WTC11 (cell line): ENCODE measurements at places on chromosomes 7 and 10. TPM values are rescaled to one million over a fixed set of nuclear protein-coding genes. Genes with fewer than 3 reads are reported as not detected.
A peak's percentile ranks its signal among the peaks of the same experiment; 100 is the strongest.

FAM25G gene
- not detected in 3 replicates for total RNA-seq

CCL24 gene
- total RNA-seq, result not detected in 3 replicates

TMEM229A gene
- total RNA-seq, result 0.27 to 0.74 TPM (median 0.41 TPM) in 3 replicates

CLCN1 gene
- 0.23 to 0.46 TPM (median 0.28 TPM) in 3 replicates for total RNA-seq

DNA sequence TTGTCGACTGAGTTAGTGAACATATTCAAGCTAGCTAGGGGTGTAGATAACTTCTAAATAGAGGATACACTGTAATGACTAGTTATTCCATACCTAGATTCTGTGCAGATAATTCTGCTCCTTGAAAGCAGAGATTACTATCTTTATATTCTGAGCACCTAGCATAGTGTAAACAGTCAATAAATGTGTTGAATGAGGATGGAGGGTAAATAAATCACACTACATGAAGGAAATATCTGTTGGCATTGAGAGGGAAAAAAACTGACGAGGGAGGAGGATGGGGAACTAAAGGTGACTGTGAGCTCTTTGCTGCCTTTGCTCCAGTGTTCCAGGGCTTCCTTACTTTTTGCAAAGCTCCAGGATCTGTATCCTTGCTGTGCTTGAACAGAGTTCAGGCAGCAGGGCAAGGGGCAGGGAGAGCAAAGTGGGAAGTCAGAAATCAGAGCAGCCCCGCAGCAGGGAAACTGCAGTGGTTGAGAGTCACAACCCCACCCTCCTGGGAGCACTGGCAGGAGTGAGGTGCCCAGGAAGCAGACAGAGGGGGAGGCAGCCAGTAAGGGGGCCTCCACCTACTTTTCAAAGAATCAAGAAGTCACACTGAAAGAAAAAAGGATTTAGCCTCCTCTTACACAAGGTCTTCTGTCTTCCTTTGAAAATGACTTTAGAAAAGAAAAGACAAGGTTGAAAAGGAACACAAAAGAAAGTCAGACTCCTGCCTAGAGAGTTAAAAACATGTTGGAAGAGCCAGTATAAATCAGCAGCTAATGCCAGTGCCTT, 71.8 kb upstream of the LRRN3 start:
- H3K4me1 ChIP-seq, result peaks cover 11% of the 10 kb centered on the region
- DNase-seq, result peak; percentile 16
- peaks cover 9% of the 10 kb centered on the region for H3K36me3 ChIP-seq

- H3K27ac ChIP-seq, result no peak overlapping the region
- H3K27me3 ChIP-seq, result no peaks in the 10 kb centered on the region
Measured at GRCh38 chr7:20834656-20835055, 48.0 kb upstream of the SP8 start.

- no peak for DNase-seq
- H3K4me3 ChIP-seq, result no peak overlapping the region
- no peaks in the 10 kb centered on the region for H3K36me3 ChIP-seq
- H3K27ac ChIP-seq, result no peak overlapping the region
- peaks cover 18% of the 10 kb centered on the region for H3K4me1 ChIP-seq
- H3K27me3 ChIP-seq, result peaks cover 2% of the 10 kb centered on the region; the same call in 1 of the 2 replicates
Measured at GRCh38 chr10:97506199-97506991, 7.7 kb downstream of the UBTD1 start.

- H3K36me3 ChIP-seq, result no peaks in the 10 kb centered on the region
- no peak overlapping the region for H3K27ac ChIP-seq
- H3K4me1 ChIP-seq, result peaks cover 10% of the 10 kb centered on the region
- peaks cover 12% of the 10 kb centered on the region; the same call in 1 of the 2 replicates for H3K27me3 ChIP-seq
- DNase-seq, result no peak
- H3K4me3 ChIP-seq, result no peak overlapping the region
Measured at GRCh38 chr7:69399401-69399800, 198.9 kb upstream of the AUTS2 start.

- peak overlapping the region; percentile 24; the same call in 1 of the 2 replicates for H3K27ac ChIP-seq
- H3K27me3 ChIP-seq, result no peaks in the 10 kb centered on the region
- no peak overlapping the region for H3K4me3 ChIP-seq
- no peak for DNase-seq
- peaks cover 2% of the 10 kb centered on the region; the same call in 1 of the 2 replicates for H3K36me3 ChIP-seq
Measured at GRCh38 chr10:60728056-60728455, 50.2 kb upstream of the CDK1 start.

DNA sequence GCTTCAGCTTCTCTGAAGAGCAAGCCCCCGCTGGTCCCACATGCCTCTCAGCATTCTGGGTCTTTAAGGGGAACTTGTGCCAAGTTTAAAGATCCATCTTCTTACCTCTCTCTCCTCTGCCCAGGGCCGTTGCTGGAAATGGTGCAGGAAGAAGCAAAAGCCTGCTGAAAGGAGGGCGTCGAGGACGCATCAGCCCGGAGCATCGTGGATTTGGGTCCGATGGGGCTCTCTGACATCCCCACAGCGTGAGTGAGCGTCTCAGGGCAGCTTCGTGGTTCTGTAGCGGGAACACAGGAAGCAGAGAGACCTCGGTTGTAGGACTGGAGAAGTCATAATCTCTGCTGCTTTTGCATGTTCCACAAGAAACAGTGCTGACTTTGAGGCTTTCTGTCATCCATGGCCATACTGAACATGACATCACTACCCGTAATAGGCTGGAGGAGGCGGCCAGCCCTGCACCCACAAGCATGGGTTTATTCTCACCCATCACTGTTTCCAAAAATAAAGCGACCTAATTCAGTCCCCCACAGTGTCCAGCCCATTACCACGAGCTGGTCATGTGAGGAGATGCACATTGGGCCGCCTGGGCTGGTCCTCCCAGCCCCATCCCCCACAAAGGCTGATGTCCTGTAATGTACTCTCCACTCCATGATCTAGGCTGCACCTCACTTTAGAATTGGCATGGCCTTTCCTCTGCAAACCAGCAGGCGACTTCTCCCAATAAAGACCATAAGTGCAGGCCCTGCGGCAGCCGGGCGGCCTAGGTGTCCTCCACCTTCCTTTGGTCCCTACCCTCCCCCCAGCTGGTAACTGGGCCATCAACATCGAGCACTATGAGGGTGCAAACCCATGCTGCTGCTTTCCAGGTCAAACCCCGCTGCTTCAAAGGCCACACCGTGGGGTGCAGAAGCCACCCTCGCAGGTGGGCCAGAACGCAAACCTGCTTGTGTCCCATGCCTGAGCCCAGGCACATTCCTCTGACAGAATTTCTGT, 276.9 kb downstream of the TNS3 start:
- no peaks in the 10 kb centered on the region for H3K27me3 ChIP-seq
- no peak overlapping the region for H3K4me3 ChIP-seq
- no peak overlapping the region; the same call in 1 of the 2 replicates for H3K27ac ChIP-seq
- peaks cover 4% of the 10 kb centered on the region for H3K36me3 ChIP-seq
- peaks cover 12% of the 10 kb centered on the region for H3K4me1 ChIP-seq
- DNase-seq, result no peak

DNA sequence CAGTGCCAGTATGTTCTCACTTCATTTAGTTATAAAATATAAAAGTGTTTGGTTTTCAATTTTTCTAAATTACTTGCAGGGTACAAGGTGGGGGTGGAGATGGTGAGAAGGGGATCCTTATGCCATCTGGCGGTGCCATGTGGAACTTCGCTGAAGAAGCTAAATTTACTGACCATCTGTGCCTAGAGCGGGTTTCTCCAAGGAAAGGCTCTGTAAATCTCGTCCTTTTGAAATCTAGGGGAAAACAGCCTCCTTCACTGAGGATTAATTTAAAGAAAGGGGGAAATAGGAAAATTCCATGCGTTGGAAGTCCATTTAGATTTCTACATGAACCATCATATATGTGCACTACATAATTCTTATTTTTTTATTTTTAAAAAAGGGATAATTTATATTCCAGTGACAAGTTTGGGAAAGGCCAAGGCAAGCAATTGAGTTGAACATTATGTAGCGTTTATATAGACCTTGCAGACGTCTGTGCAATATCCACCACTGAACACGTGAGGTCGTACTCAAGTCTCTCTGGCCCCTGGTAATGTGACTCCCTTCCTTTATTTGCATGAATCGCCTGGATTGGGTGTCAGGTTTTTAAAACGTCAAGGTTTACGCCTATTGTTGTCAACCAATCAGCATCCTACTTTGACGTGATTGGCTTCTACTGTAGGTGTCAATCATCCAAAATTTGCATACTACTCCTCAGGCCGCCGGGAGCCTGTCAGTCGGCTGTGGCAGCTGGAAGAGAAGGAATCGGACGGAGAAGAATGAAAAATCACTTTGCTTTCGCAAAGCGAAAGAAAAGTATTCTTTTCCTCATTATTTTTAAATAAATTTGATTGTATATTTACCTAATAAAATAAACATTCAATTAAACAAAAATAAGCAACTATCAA, 297.1 kb upstream of the NFE2L3 start:
- H3K36me3 ChIP-seq, result no peaks in the 10 kb centered on the region
- H3K4me1 ChIP-seq, result peaks cover 32% of the 10 kb centered on the region
- peak overlapping the region; percentile 63 for H3K4me3 ChIP-seq
- H3K27ac ChIP-seq, result no peak overlapping the region; the same call in 1 of the 2 replicates
- DNase-seq, result peak; percentile 70

- DNase-seq, result no peak
- H3K27me3 ChIP-seq, result no peaks in the 10 kb centered on the region
- no peak overlapping the region for H3K27ac ChIP-seq
- peaks cover 7% of the 10 kb centered on the region for H3K36me3 ChIP-seq
- H3K4me3 ChIP-seq, result no peak overlapping the region
- H3K4me1 ChIP-seq, result peaks cover 32% of the 10 kb centered on the region
Measured at GRCh38 chr10:7311218-7311849, 99.5 kb downstream of the SFMBT2 start.

- peaks cover 87% of the 10 kb centered on the region for H3K27me3 ChIP-seq
- H3K36me3 ChIP-seq, result no peaks in the 10 kb centered on the region
- peaks cover 19% of the 10 kb centered on the region for H3K4me1 ChIP-seq
- no peak overlapping the region for H3K4me3 ChIP-seq
- H3K27ac ChIP-seq, result no peak overlapping the region
Measured at GRCh38 chr10:119479532-119479931, 63.0 kb downstream of the RGS10 start.
